ENCODE measurements at places on chromosomes 7 and 10. TPM values are rescaled to one million over a fixed set of nuclear protein-coding genes. Genes with fewer than 3 reads are reported as not detected.

OR2A25 gene
- total RNA-seq = not detected

CD36 gene
- 3.8 TPM for total RNA-seq

HYAL4 gene
- 3.1 TPM for total RNA-seq

LRRC27 gene
- 11.1 TPM for total RNA-seq

TEX47 gene
- not detected for total RNA-seq

ELOVL3 gene
- total RNA-seq = not detected

DNA sequence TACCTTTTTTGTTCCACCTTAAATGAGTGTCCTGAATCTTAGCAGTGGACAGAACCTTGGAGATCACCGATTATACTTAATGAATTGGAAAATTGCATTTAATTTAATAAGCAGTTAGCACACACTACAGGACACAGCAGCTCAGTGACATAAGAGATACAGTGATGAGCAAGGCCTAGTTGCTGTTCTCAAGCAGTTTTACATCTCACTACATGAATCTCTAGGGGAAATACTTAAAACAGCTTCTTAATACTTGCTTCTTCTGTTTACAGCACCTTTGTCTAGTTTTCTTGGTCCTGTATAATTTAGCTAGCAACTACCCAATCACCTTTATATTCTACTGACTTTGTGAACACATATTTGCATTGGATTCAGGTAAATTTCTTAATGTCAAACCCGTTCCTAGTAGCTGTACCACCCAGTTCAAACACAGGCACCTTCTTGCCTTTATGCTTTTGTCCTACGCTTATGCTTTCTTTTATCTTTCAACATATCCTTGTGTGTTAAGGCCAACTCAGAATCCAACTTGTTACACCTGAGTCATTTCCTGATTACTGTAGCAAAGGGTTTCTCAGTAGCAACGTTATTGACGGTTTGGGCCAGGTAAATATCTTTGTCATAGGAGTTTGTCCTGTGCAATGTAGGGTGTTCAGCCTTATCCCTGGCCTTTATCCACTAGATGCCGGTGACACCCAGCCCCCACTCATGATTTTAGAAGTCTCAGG lies 1.8 kb downstream of the STAM start:
- no peaks in the 10 kb centered on the region for H3K36me3 ChIP-seq
- DNase-seq = no peak
- peak overlapping the region; percentile 72 for H3K27ac ChIP-seq
- H3K27me3 ChIP-seq = no peaks in the 10 kb centered on the region
- peaks cover 30% of the 10 kb centered on the region for H3K4me1 ChIP-seq

DNA sequence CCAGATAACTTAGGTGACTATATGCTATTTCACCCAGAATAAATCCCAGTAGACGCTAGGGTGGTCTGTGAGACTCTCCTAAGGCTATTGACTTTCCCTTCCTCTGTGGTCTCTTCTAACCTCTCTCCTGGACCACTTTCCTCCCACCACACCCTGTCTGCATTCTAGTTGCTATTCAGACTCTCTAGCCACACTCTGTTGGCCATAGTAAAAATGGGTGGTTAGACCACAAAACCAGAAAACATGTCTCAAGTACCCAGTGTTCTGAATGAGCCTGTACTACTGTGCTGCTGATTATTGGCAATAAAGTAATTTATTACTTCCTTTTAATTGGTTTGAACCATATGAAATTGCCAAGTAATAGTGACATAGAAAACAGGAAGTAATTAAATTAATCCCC lies 240.8 kb downstream of the KIF20B start:
- H3K27ac ChIP-seq = no peak overlapping the region
- H3K4me1 ChIP-seq = no peaks in the 10 kb centered on the region
- no peak for DNase-seq
- H3K4me3 ChIP-seq = no peak overlapping the region
- peaks cover 4% of the 10 kb centered on the region for H3K36me3 ChIP-seq
- no peaks in the 10 kb centered on the region for H3K27me3 ChIP-seq

DNA sequence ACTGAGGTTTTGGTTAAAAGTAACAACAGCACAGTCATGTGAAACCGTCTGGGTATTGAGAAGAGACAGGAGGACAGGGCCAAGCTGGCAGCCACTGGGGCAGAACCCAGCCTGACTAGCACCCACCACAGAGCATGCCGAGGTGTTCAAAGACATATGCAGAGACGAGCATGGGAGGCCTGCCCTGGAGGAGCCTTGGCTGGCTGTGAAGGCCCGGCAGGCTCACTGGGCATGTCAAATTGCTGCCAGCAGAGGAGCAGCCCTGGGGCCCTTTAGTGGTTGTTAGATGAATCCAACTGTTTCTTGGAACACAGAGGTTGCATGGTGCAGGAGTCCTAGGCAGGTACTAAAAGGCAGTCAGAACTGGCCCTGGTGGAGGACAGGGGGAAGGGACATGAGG lies 5.0 kb upstream of the GDF2 start:
- no peak overlapping the region for H3K4me3 ChIP-seq
- H3K27ac ChIP-seq = no peak overlapping the region
- no peaks in the 10 kb centered on the region for H3K36me3 ChIP-seq
- DNase-seq = no peak
- no peaks in the 10 kb centered on the region for H3K27me3 ChIP-seq
- H3K4me1 ChIP-seq = peaks cover 2% of the 10 kb centered on the region

- no peak overlapping the region for H3K4me3 ChIP-seq
- H3K27me3 ChIP-seq = no peaks in the 10 kb centered on the region
- no peak overlapping the region for H3K27ac ChIP-seq
- no peaks in the 10 kb centered on the region for H3K4me1 ChIP-seq
These were observed 234.4 kb downstream of the TEX36 start for GRCh38 chr10:125448596-125448995.

DNA sequence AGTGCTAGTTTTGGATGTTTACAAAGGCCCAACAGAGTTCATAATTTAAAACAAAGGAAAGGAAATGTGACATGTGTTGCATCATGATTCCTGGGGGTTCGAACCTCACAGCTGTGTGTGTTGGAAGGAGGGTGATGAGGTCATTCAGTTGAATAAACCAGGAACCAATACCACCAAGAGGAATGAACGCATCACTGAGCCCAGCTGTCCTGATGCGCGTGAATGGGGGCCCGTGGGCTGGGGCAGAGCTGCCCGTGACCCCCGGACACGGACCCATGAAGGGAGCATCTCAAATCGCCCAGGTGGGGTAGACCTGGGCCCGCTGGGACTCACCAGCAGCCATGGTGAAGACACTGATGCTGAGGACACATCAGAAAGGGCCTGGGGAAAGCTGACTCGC lies 33.0 kb downstream of the BRI3 start:
- H3K27ac ChIP-seq = peak overlapping the region; percentile 58
- H3K36me3 ChIP-seq = peaks cover 42% of the 10 kb centered on the region
- H3K4me1 ChIP-seq = peaks cover 15% of the 10 kb centered on the region
- DNase-seq = no peak
- H3K4me3 ChIP-seq = peak overlapping the region; percentile 49
- H3K27me3 ChIP-seq = peaks cover 5% of the 10 kb centered on the region

- no peak overlapping the region for H3K4me3 ChIP-seq
- H3K27me3 ChIP-seq = peaks cover 5% of the 10 kb centered on the region
These were observed 108.2 kb downstream of the ADCY1 start for GRCh38 chr7:45682358-45682735.

- H3K4me3 ChIP-seq = no peak overlapping the region
- no peaks in the 10 kb centered on the region for H3K4me1 ChIP-seq
- H3K27ac ChIP-seq = no peak overlapping the region
These were observed 22.1 kb upstream of the SYPL1 start for GRCh38 chr7:106134241-106134640.

Data from endothelial cell (in vitro differentiated cells).